ENCODE measurements at places on chromosomes 7 and 10.

DNA sequence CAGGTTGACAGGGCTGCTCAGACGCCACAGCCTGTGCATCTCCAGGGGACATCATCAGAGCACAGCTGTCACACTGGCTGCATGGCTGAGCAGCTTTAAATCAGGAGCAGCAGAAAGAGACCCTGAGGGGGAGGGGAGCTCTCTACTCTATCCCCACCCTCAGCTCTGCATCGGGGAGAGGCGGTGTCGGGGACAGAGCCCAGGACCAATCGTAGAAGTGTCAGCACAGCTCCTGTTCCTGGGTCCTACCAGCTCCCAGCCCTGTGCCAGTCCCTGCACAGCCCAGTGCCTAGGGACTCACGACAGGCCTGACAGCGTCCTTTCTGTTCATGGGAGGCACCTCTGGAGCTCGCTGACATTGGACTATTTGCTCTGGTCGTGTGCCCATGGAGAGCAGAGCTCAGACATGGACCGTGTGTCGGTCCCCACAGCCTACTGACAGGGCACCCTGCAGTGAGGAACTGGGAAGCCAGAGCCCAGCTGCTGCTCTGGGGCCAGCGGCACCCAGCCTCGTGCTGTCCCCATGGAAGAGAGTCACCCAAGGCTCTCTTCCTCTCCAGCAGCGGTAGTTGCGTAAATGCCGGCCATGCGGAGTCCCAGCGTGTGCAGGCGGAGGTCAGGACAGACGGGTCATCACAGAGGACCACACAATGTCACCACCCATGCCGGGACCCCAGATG is 20.4 kb upstream of the ANTXRL start:
- no peak for DNase-seq

DNA sequence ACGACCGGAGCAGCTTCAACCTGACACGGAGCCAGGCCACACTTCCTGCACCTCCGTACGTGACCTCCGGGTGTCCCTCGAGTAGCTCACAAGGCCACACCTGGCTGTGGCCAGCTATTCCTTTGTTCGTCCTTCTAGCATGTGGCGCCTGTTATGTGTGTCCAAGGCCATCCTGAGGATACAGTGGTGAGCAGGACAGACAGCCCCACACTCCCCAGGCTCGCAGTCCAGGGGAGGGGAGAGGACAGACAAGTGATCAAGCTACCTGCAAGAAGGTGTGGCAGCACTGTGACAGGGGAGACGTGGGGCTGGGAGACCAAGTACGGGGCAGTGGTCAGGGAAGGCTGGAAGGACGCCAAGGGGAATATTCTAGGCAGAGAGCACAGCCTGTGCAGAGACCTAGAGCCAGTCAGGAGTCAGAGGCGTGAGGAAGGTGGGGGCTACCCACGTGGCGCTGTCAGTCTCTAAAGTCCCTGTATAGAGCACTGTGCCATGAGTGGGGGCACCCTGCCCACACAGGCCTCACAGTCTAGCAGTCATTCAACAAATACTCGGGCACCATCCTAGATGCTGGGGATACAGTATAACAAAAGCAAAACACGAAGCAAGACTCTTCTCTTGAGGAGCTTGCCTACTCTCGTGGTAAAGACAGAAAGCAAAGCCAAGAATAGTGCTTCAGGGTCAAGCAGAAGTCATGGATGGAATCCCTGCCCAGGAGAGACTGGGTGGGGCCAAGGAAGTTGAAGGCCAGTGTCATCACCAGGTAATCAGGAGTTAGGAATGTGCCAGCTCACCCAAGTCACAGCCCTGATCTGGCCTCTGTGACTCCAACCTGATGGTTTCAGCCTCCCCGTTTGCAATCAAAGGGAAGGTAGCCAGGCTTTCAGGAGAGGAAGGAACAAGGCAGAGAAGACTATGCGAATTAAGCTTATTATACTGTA is 58.6 kb downstream of the PROSER2 start:
- DNase-seq, result no peak

- DNase-seq, result no peak
Measured at GRCh38 chr7:137454246-137454724, 110.8 kb upstream of the PTN start.

DNA sequence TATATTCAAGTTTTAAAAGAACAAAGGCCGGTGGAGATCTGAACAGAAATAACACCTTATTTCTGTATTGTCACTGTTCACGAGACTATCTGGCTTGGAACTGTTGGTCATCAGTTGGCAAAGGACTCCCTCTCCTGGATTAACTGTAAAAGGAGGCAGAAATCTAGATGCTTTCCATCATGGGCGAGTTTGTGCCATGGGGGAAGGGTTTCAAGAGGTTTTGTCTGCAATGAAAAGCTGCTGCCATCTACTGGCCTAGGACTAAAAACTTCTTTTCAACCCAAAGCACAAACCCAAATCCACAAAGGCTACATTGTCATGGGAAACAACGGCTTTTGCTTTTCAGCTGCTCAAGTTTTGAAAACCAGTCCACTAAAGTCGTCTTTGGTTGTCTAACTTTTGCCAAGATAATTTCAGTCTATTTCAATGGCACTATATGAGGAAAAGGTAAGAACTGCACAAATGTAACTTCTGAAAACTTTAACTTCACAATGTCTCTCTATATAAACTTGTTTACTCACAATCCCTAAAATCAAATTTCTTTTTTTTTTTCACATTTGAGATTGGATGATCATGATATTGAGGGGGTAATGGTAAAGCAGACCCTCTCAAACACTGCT is 196.8 kb downstream of the SKAP2 start:
- peak; percentile 40 for DNase-seq

DNA sequence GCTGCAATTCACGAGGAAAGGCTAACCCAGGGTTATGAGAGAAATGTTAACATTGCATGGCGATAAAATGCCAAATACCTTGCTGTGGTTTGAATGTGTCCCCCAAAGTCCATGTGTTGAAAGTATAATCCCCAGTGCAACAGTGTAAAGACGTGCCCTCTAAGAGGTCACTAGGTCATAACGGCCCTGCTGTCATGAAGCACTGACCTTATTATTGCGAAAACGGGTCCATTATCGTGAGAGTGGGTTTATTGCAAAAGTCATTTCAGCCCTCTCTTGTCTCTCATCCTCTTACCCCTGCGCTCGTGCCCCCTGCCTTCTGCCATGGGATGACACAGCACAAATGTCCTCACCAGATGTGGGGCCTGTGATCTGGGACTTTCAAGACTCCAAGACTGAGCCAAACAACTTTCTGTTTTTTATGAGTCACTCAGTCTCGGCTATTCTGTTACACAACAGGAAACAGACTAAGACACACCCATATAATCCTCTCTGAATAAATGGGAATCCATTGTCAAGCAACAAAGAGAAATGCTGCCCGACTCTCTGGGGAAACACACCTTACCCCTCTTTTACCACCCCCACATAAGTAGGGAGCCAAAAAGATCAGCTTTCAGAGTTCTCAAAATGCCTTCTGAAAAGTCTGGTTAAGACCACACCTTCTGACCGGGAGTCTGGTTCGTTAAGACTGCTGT is 73.1 kb upstream of the UCN3 start:
- no peak for DNase-seq

DNA sequence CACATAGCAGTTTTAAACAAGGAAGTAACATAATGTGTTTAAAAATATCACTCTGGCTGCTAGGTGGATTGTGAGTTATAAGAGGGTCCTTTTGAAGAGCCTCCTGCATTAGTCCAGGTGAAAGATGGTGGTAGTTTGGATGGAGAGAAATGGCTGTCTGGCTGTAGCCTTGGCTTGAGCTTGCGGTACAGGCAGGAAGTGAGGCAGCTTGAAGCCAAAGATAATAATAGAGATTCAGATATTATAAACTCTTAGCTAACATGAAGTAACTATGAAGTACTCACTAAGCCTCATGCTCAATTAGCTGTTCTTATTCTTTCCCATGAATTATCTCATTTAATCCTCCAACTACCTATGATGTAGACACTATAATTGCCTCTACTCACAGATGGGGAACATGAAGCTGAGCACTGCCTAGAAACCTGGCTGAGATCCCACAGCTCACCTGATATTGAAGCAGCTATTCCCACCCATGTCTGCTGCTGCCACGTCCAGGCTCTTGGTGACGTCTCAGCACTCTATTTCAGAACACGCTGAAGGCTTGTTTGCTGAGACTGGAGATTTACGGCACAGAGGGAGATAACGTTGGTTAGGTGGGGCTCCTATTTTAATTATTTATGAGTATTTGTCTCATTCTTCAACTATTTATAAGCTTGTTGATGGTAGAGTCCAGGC is 10.4 kb downstream of the C10orf120 start:
- DNase-seq, result no peak
